Stimulated activated CD4-positive, alpha-beta T cell treated with anti-CD3 and anti-CD28 coated beads, Interleukin-1b, Interleukin-23, amount 100 ng/mL, for 1 hour (primary cell): ENCODE measurements at places on chromosomes 1 and 21.

DNA sequence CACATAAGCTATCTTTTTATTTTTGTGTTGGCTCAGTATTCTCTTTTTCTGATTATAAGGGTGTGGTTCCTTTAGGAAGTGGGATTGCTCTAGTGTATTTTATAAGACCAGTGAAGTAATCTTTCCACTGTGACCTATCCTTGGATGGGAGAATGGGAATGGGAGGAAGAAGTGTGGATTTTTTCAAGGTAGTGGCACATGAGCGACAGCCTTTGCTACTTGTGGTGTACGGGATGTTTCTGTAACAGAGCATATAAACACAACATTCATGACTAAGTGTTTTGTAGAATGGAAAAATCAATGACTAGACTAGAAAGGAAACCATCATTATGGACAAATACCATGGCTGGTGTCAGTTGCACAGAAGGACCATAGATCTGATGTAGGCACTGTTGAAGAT, 209.6 kb downstream of the GIPC2 start:
- DNase-seq: no peak

- no peak for DNase-seq
Measured at GRCh38 chr1:226310637-226311195, 1.8 kb upstream of the LIN9 start.

DNA sequence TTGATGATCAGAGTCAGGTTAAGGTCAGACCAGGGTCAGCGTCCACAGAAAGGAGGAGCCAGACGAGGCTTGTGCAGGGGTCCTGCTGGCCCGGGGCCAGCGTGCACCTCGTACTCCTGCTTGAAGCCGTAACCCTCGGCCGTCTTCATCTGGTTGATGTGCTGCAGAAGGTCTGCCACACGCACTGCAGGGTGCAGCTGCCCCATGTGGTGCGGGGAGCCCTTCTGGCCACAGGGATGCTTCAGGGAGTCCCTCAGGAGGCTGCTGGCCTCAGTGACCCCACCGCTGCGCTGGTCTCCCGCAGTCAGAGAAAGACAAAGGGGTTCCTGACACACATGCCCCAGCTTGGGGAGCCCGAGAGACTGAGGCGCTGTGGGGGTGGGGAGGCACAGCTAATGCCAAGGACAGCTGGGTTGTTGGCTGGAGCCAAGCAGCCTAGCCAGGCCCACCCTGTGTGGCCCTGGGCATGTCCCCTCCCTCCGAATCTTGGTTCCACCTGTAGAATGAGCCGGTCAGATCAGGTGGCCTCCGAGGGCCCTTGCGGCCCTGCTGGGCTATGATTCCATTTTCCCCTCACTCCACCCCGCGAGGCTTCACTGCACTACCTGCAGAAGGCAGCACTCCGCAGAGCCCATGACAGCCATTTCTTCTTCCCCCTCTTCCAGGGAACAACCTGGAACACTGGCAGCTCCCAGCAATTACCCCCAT, 251.9 kb downstream of the PTPRU start:
- DNase-seq: no peak

DNA sequence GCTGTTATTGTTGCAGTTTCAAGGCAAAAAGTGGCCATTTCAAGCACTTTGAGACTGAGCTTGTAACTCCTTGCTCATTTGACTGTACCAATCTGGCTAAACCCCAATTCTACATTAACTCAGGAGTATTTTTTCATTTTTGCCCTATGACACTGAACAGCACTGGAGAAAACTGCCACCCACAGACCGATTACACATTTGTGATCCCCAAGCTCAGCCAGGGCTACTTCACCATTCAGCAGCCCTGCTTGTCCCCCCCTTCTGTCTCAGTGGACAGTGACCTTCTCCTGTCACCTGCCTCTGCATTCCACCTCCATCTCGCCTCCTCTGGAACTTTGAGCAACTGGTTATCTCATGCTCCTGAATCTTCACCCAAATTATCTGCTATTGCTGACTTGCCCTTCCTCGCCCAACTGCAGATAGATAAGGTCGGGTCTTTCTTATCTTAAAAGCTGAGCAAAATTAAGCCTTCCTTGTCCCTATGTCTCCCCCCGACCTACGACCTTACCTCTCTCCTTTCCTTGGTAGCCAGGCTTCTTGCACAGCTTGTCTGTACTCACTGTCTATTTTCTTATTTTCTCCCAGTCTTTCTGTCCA, 25.3 kb downstream of the SPATA46 start:
- DNase-seq: no peak

DNA sequence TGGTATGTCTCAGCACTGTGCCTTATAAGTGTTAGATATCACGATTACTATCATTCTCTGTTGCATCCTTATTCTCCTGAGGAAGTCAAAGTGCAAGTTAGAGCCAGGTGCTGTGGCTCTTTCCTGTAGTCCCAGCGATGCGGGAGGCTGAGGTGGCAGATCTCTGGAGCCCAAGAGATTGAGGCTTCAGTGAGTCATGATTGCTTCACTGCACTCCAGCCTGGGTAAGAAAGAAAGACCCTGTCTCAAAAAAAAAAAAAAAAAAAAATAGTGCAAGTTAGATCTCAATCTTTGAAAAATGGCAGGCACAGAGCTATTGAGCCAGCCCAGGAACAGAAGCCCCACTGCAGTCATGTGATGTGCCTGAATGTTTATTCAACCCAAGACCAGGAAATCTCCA, 147.8 kb upstream of the POGK start:
- no peak for DNase-seq

DNA sequence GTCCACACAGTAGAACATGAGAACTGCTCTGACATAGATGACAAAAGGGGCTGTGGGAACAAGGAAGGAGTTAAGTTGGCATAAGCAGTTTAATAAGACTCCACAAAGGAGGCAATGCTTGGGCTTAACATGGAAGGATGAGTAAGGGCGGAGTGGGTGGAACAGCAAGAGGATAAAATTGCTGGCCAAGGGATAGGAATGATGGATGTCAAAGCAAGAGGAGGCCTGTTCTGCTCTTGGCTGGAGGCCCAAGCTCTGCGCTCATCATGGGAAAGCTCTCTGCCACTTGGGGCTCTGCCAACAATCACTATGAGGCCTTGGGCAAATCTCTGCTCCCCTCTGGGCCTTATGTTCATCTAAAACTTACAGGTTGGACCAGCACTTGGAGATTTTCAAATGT, 98.3 kb upstream of the CAMK1G start:
- no peak for DNase-seq

GRCh38 chr1:2214541-2215241, 13.4 kb upstream of the SKI start:
- no peak for DNase-seq

- DNase-seq: no peak
Measured at GRCh38 chr1:150724336-150724735, 3.6 kb upstream of the HORMAD1 start.

- no peak for DNase-seq
Measured at GRCh38 chr21:42171091-42172053, 47.6 kb upstream of the ABCG1 start.

DNA sequence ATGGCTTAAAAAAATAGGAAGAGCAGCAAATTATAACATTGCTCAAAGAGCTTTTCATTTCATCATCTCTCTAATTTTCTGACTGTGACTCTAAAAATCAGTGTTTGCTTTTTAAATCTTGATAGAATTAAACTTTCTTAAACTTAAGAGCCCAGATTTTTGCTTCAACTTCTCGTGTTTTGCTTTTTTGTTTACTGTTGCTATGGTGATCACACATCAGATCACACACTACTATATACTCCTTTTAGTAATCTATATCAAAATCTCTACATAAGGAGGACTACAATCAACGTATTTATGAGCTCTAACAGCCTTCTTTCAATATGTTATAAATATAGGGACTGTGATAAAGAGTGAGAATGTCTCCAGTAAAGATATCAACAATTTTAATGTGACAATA, 537.3 kb downstream of the KCNT2 start:
- DNase-seq: no peak

- DNase-seq: no peak
Measured at GRCh38 chr1:23184212-23184934, 15.7 kb upstream of the LUZP1 start.

DNA sequence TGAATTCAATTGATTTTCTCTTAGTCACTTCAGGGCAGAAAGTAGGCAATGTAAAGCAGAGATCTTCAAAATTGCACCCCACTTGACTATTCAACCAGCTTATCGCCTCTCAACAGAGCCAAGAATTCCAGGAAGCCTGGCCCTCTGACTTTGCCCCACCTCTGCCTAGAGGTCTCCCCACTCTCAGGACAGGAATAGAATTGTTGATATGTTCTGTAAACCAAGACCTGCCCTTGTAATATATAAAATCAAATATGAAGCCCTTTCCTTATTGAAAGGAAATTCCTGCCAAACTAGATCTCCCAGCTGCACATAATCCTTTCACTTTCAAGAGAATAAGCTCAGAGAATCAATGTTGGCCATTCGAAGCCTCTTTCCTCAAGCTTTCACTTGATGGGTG, 116.1 kb upstream of the DPT start:
- DNase-seq: no peak

- DNase-seq: no peak
Measured at GRCh38 chr21:42534421-42535378, 21.0 kb downstream of the SLC37A1 start.

GRCh38 chr1:241658081-241658793, 6.2 kb downstream of the WDR64 start:
- DNase-seq: no peak
